Esophagus muscularis mucosa (tissue), 4 donors: ENCODE measurements at places on chromosomes 7 and 10. TPM values are rescaled to one million over a fixed set of nuclear protein-coding genes. Genes with fewer than 3 reads are reported as not detected.
A peak's percentile ranks its signal among the peaks of the same experiment; 100 is the strongest.

MCM10 gene
- 0.32 TPM for total RNA-seq

GRCh38 chr10:79176052-79176501 is 107.3 kb downstream of the ZMIZ1 start:
- H3K4me1 ChIP-seq: peaks cover 77% of the 10 kb centered on the region
- H3K36me3 ChIP-seq: peaks cover 21% of the 10 kb centered on the region
- no peak overlapping the region for H3K4me3 ChIP-seq
- H3K27ac ChIP-seq: peak overlapping the region; percentile 67
- no peak for DNase-seq

GRCh38 chr10:120854388-120854787 is 3.2 kb downstream of the WDR11 start:
- H3K4me3 ChIP-seq: no peak overlapping the region
- no peaks in the 10 kb centered on the region for H3K36me3 ChIP-seq
- peaks cover 27% of the 10 kb centered on the region for H3K4me1 ChIP-seq
- H3K27me3 ChIP-seq: no peaks in the 10 kb centered on the region

DNA sequence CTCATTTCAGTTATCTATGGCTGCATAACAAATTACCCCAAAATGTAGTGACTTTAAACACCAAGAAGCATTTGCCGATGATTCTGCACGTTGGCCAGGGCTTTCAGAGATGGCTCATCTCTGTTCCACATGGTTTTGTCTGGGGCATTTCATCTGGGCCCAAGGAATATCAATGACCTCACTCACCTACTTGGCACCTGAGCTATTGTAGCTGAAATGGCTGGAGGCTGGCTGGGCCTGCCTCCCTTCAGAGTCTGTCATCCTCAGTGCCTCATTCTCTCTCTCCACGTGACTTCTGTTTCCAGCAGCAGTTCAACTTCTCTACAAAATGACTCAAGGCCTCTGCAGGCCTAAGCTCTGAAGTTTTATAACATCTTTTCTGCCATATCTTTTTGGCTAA is 119.4 kb upstream of the PRR15 start:
- H3K4me1 ChIP-seq: no peaks in the 10 kb centered on the region
- no peaks in the 10 kb centered on the region for H3K36me3 ChIP-seq
- no peak overlapping the region for H3K4me3 ChIP-seq
- H3K27me3 ChIP-seq: no peaks in the 10 kb centered on the region
- DNase-seq: no peak

DNA sequence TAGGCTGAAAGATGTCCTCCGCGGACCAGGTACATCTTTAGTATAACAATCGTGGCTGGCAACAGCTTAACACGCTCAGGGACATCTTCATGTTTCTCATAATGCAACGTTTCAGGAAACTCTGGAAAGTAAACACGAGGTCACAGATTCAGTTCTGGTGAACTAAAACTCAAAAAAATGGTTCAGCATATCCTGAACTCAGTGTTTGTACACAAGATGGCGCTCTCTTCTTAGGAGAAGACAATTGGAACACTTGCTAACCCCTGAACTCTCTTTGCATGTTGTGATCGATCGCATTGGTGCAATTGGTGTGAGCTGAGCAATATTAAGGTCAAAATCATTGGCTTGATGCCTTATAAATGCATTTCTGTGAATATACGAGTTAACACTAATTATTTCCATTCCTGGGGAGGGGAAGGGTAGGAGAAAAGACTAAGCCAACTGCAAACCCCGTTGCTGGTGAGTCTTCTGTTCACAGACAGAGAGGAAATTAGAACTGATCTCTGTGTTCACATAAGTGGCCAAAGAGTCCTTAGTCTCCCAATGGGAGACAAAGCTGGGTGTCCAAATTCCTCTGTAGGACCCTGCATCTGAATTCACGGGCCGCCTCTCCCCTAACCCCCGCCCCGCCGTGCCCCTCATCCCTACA is 52.6 kb upstream of the FAM180A start:
- peaks cover 9% of the 10 kb centered on the region for H3K4me1 ChIP-seq
- H3K36me3 ChIP-seq: no peaks in the 10 kb centered on the region
- H3K27ac ChIP-seq: no peak overlapping the region
- no peak for DNase-seq
- H3K27me3 ChIP-seq: no peaks in the 10 kb centered on the region

DNA sequence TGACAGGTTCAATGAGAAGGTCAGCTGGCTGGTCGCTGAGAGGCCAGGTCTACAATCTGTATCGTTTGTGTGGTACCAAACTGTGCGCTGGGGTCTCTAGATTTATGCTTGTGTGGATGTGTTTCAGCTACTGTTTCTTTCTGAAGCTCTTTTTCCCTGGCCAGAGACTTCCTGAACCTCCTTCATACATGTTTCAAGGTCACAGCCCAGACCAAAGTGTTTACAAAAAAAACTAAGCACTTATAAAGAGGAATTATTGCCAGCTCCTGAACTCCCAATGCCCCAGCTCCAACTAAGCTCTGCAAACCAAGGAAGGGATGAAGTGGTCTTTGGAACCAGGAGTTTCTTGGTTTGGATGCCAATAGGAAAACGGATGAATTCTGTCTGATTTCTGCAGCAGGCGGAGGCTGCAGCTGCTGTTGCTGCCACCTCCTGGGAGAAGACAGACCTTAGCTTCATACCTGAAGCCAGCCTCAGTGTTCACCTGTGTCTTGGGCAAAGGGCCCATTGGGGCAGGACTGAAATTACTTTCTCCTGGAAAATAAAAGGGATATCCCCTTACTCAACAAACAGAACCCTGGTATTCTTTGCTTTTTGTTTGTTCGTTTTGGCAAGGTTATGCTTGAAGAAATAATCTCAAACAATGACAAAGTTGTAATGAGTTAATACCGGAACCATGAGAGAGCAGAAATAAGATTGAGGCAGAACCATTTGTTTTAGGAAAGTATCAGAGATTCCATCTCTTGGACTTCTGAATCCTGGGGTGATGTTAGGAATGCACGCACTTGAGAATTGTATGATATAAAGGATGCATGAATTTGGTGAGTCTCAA is 24.6 kb upstream of the MKLN1 start:
- DNase-seq: peak; percentile 72
- H3K4me3 ChIP-seq: no peak overlapping the region
- H3K27ac ChIP-seq: no peak overlapping the region
- H3K36me3 ChIP-seq: no peaks in the 10 kb centered on the region
- no peaks in the 10 kb centered on the region for H3K27me3 ChIP-seq
- H3K4me1 ChIP-seq: peaks cover 18% of the 10 kb centered on the region

- H3K4me1 ChIP-seq: no peaks in the 10 kb centered on the region
- peak; percentile 26 for DNase-seq
- no peaks in the 10 kb centered on the region for H3K36me3 ChIP-seq
- H3K27me3 ChIP-seq: no peaks in the 10 kb centered on the region
- peak overlapping the region; percentile 54 for H3K4me3 ChIP-seq
- no peak overlapping the region for H3K27ac ChIP-seq
These were observed 1.4 kb downstream of the APBB1IP start for GRCh38 chr10:26439406-26440087.

STMP1 gene
- total RNA-seq: 8.8 TPM

SPAM1 gene
- not detected for total RNA-seq

CALCR gene
- not detected for total RNA-seq

DNA sequence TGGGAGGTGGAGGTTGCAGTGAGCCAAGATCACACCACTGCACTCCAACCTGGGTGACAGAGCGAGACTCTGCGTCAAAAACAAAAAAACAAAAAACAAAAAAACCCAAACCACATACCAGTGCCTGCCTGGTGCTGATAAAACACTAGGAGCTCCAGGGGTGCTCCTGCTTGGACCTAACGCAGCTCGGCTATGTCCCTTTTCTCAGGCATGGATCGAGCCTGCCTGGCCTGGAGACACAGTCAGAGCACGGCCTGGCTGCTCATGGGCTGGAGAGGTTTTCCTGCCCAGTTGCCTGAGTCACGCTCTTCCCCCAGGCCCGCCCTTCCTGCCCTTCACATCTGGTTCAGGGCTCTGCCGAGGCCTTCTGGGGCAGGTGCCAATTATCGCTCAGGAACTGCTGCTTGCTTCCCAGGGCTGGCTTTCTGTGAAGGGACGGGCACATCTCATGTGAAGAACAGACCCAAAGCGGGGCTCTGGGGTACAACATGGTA is 12.6 kb upstream of the NPFFR1 start:
- peak overlapping the region; percentile 64 for H3K27ac ChIP-seq
- H3K4me3 ChIP-seq: no peak overlapping the region
- H3K27me3 ChIP-seq: peaks cover 5% of the 10 kb centered on the region
- DNase-seq: peak; percentile 93
- peaks cover 13% of the 10 kb centered on the region for H3K4me1 ChIP-seq
- peaks cover 19% of the 10 kb centered on the region for H3K36me3 ChIP-seq

DNA sequence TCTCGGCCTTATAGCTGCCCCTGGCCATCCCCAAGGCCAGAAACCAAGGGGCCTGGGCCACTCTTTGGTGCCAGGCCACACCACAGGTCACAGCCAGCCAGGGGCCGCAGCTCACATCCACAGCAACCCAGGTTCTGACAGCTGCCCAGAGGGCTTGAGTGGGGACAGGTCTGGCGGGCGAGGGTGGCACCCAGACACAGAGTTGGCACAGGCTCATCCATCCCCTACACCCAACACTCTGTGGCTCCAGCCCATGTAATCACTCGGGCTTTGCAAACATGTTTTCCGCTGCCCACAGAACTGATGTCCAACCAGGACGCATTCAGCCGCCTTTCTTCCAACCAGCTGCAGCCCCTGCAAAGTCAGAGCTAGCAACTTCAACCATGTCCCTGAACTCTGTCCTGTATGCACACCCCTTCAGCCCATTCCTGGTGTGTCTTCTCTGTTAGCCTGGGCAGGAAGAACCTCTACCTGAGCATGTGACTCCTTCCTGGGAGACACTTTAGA is 57.7 kb upstream of the PPP2R2D start:
- no peaks in the 10 kb centered on the region for H3K36me3 ChIP-seq
- no peak overlapping the region for H3K4me3 ChIP-seq
- H3K27ac ChIP-seq: no peak overlapping the region
- no peaks in the 10 kb centered on the region for H3K4me1 ChIP-seq
- DNase-seq: no peak

STRIP2 gene
- total RNA-seq: 2.1 TPM

DNA sequence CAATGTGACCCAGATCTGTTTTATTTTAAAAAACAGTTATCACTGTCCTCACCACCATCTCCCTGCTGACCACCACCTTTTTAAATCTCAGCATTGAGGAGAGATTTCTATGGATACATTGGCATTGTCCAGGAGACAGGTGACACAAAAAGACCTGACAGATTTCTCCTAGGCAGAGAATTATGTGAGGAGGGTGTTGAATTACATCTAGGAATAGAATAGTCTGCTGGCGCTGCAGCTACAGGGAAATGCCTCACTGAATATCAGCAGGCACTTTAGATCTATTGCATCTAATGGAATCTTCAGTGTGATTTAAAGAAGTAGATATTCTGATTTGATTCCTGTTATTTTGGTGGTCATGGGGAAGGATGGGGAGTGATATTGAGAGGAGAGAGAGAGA is 593.5 kb downstream of the NRG3 start:
- H3K36me3 ChIP-seq: no peaks in the 10 kb centered on the region
- H3K27ac ChIP-seq: no peak overlapping the region
- DNase-seq: no peak
- H3K27me3 ChIP-seq: no peaks in the 10 kb centered on the region
- no peak overlapping the region for H3K4me3 ChIP-seq
- H3K4me1 ChIP-seq: no peaks in the 10 kb centered on the region

DNA sequence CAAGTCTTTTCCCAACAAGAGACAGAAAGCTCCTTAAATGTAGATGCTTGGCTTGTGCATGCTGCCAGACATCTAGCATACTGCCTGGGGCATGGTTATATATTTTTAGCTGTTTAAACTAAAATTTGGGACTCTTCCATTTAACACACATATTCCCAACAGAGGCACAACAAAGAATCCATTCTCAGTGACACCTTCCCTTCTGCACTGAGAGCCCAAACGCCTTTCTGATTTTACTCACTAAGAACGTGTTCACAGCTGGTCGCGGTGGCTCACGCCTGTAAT is 49.9 kb downstream of the CPVL start:
- H3K4me3 ChIP-seq: no peak overlapping the region
- H3K4me1 ChIP-seq: peaks cover 20% of the 10 kb centered on the region
- no peaks in the 10 kb centered on the region for H3K36me3 ChIP-seq
- H3K27ac ChIP-seq: no peak overlapping the region
- DNase-seq: no peak
- peaks cover 3% of the 10 kb centered on the region for H3K27me3 ChIP-seq

GRCh38 chr10:87646935-87647334 is 12.7 kb upstream of the PAPSS2 start:
- no peaks in the 10 kb centered on the region for H3K36me3 ChIP-seq
- H3K4me3 ChIP-seq: no peak overlapping the region
- no peak overlapping the region for H3K27ac ChIP-seq
- no peaks in the 10 kb centered on the region for H3K4me1 ChIP-seq
- no peaks in the 10 kb centered on the region for H3K27me3 ChIP-seq
- DNase-seq: no peak
